ENCODE measurements at places on chromosomes 4 and X.

DNA sequence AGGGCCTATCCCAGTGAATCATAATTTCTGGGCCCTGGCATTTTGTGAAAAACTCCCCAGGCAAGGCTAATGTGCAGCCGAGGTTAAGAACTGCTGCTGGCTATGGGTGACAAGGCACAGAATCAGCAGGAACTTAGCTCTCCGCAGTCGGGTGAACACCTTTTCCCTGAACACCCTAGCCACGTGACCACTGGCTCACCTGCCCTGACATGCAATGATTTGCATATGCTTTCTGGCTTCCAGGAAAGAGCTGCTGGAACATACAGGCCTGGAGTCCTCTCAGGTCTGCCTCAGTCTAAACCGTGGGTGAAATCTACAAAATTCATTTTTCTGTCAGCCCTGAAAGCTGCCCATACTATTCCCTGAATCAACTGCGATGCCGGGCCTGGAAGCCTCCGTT lies 56.6 kb downstream of the ZNF827 start:
- no peak for ATAC-seq

- ATAC-seq = no peak
These were observed 2073.8 kb upstream of the TENM3 start for GRCh38 chr4:180169394-180169793.

DNA sequence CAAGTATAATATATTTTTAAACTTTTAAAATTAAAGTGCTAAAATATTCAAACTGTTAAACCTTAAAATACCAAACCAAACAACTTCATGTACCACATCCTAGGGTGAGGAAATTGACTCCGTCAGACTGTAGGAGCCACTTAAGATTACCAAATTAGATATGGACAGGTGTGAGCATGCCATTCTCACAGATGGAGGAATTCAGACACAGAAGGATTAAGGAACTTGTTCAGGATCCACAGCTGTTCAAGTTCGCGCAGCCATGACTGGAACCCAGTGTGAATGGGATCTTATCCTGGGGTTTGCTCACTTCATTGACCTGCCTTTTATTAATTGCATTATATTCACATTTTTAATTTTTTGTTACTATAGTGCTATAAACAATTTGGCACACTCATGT lies 224.9 kb upstream of the PCDH7 start:
- ATAC-seq = no peak

DNA sequence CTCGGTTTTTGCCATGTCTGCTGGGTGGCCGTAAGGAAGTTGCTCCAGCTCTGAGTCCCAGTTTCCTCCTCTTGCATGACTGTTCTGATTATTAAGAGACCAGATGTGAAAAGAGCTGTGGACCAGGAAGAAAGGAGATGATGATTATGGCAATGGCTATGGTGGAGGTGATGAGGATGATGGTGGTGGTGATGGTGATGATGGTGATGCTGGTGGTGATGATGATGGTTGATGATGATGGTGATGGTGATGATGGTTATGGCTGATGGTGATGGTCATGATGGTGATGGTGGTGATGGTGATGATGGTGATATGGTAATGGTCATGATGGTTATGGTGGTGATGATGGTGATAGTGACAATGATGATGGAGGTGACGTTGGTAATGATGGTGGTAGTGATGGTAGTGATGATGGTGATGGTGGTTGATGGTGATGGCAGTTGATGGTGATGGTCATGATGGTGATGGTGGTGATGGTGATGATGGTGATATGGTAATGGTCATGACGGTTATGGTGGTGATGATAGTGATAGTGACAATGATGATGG lies 107.8 kb upstream of the NKX1-1 start:
- no peak for ATAC-seq

DNA sequence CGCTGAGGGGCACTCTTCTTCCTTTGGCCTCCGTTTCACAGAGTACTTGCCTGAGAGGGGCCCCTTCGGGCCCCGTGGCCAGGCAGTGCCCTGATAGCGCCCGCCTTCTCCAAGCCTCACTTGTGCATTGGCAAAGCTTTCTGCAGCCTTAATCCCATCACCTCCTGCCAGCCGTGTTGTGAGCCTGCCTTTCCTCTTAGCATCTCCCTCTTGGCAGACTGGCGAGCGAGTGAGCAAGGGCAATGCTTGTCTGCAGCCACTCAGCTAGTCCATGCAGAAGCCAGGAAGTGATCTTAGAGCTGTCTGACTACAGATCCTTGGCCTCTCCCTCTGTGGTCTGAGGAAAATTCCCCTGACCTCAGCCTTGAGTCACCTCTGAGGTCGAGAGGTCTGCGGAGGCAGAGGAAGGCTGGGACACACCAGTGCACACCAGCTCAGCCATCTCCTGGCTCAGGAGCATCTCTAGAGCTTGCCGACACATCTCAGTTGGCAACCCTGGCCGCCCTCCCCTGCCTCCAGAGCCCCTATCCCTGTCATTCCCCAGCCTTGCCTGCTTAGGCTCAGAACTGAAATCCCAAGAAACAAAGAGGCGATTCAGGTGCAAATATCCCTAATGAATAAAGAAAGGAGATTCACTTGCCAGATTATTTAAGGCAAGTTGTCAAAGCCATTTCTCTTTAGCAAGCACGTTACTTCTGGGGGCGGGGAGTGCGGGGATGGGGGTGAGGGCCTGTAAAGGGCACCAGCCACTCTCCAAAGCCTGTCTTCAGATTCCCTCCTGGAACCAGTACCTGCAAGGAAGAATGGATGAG lies 143.5 kb upstream of the MAMLD1 start:
- peak; percentile 80 for ATAC-seq

DNA sequence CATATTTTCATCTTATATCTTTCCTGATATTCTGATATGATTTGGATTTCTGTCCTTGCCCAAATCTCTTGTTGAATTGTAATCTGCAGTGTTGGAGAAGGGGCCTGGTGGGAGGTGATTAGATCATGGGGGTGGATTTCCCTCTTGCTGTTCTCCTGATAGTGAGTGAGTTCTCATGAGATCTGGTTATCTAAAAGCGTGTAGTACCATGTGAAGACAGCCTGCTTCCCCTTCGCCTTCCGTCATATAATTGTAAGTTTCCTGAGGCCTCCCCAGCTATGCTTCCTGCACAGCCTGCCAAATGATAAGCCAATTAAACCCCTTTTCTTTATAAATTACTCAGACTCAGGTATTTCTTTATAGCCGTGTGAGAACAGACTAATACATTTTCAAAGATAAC lies 77.2 kb downstream of the ANKRD50 start:
- no peak for ATAC-seq

GRCh38 chr4:85952528-85952927 lies 407.3 kb downstream of the MAPK10 start:
- 0 out of 3 replicates have a peak, but pooled peaks have one; percentile 19 for ATAC-seq

DNA sequence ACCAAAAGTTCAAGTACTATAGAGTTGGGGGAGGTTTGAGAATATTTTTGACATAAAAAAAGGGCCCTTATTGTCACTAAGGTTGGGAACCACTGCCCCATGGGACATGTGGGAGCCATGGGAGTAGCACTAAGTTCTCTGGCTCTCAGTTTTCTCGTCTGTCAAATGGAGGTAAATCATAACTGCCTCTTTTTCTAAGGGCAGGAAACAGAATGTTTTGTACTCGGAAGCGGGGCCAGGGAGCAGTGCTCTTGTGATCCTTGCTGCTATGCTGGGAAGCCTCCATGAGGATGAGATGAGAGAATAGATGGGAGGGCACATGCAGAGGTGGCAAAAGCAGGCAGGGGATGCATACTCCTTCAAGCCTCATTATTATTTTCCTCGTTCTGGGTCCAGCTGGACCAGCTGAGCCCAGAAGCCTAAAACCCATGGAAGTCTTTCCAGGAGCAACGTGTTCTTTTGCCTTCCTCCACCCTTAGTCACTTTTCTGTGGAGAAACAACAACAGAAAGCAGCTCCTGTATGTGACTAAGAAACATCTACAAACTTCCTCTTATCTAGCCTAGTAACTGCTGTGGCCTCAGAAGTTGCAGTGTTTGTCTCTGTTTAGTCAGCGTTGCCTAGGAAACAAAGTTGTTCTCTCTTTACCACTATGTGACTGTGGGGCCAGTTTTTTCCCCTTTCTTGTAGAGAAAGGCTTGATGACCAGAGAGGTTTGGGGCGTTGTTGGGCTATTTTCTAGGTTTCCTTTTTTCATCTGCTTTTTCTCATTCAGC lies 64.8 kb downstream of the TSC22D3 start:
- ATAC-seq = peak; percentile 76

GRCh38 chrX:21373637-21374162 lies 518 bp upstream of the CNKSR2 start:
- peak; percentile 38 for ATAC-seq

- peak; percentile 8 for ATAC-seq
These were observed 164.7 kb downstream of the SOWAHB start for GRCh38 chr4:76733068-76733771.

- peak; percentile 73 for ATAC-seq
These were observed 1444.2 kb downstream of the ADGRL3 start for GRCh38 chr4:62644372-62644771.

DNA sequence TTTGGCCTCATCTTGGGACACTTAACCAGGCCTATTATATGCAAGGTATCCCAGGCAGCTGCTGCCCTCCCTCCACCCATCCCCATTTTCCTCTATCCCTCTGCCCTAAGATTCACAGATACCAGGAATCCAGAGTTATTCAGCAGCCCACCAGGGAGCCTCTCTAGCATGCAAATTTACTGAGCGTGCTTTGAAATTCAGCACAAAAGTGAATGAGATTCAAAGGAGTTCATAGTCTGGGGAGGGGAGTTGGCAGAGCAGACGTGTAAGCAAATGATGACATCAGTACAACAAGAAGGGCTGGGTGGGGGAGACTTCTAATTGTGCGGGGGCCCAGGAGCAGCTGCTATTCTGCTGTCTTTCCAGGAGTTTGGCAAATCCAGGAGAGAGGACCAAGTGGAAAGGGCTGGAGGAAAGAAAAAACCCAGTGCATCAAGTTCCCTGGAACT lies 1.7 kb upstream of the MTM1 start:
- no peak for ATAC-seq

- ATAC-seq = no peak
These were observed 465.6 kb upstream of the PRKX start for GRCh38 chrX:4179031-4179430.

GRCh38 chr4:41064953-41065352 lies 149.4 kb downstream of the APBB2 start:
- no peak for ATAC-seq

GRCh38 chrX:45758738-45759397 lies 558.2 kb upstream of the DIPK2B start:
- ATAC-seq = peak; percentile 37

DNA sequence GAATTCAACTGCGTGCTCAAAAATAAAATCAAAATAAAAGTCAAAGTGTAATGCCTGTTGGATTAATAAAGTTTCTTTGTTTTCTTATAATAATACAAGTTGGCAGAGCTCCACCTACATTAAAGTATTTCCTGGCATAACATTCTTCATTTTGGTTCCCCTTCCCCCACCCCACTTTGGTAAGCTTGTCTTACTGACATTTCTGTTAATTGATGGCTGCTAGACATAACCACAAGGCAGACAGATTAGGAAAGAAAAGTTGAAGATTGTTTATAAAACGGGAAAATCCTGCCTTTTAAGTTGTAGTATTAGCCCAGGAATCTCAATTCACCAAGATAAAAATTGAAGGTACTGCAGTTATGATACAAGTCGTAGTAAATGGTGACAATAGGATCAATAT lies 246.5 kb upstream of the RPS6KA3 start:
- ATAC-seq = no peak

GRCh38 chr4:58983887-58984286 lies 1873.7 kb upstream of the IGFBP7 start:
- ATAC-seq = no peak

DNA sequence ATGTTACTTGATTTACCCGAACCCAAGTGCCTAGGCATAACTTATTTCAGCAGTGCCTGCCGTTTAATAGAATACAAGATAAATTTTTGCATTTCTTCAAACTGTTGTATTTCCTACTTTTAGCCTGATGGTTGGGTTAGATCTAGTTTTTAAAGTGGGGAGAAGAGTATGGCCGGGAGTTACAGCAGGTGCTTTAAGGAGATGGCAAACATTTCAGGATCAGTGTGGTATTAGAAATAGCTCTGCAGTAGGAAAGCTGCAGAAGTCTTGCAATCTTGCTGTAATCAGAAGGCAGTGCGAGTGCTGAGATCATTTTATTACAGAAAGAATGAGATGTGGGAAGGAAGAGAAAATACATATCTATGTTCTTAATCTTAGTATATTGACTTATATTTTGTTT lies 977.8 kb upstream of the TENM3 start:
- ATAC-seq = no peak

GRCh38 chr4:152000518-152000917 lies 239.7 kb upstream of the GATB start:
- ATAC-seq = no peak

GRCh38 chr4:1974840-1975239 lies 33.9 kb downstream of the NELFA start:
- no peak for ATAC-seq

GRCh38 chrX:152895724-152896420 lies 2.0 kb upstream of the ZNF185 start:
- ATAC-seq = no peak

DNA sequence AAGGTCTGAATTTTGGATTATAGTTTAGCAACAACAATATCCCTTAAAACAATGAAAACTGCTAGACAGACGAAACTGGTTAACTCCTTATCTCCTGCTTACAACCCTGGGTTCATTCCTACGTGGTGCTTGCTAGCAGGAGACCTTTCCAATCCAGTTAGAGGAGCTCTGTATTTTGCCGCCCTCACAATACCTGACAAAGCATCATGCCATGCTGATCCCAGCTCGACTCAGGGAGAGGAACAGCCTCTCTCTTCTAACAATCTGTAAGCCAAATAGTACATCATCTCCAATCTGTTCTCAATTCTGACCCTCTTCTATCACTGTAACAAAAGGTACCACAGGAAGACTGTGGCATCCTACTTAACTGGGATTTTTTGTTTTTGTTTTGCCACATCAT lies 74.4 kb downstream of the PAPSS1 start:
- ATAC-seq = no peak

DNA sequence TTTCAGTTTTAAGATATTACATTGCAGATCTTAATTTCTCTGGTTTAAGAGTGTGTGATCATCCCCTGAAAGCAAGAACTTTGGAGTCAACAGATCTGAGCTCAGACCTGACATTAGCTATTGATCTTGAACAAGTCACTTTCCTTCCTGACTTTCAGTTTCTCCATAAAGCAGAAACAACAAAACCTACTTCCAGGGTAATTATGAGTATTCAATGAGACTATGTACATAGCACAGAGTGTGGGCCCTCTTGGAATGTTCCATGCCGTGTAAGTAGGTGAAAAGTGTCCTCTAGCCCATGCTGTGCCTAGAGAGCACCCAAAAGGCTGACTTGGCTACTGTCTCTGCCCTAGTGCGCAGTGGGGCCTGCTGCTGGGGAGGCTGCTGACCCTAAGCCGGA lies 188.0 kb upstream of the RPL34 start:
- no peak for ATAC-seq

All from SK-N-SH treated with all-trans-retinoic acid at 6 μM for 48 hours (cell line).